ENCODE measurements at places on chromosomes 2 and 18.

- DNase-seq = no peak
These were observed 22.6 kb downstream of the FOXI3 start for GRCh38 chr2:88429929-88430328.

DNA sequence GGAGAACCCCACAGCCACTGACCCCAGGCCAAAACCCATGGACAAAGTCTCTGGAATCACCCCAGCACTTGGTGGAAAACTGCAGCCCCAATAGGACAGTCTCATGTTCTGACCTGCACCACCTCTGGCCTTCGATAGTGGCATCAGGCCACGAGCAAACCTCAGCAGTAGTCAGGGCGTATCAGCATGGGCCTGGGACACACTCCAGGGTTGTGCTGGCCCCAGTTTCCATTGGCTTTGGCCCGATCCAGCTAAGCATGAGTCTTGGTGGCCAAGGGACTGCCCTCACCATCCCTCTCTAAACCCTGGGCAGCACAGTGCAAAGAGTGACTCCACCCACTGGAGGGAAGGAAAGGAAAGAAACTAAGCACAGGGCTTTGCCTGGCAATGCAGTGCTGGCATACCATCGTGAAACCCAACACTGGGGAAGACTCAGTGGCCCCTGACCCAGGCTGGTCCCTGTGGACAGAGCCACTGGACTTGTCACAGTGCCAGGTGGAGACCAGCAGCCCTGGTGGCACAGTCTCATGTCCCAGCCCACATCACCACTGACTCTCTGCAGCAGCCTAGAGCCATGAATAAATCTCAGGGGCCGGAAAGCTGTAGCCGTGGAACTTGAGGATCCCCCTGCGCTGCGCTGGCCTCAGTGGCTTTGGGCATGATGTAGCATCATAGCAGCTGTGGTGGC, 46.3 kb downstream of the ZNF519 start:
- DNase-seq = no peak

DNA sequence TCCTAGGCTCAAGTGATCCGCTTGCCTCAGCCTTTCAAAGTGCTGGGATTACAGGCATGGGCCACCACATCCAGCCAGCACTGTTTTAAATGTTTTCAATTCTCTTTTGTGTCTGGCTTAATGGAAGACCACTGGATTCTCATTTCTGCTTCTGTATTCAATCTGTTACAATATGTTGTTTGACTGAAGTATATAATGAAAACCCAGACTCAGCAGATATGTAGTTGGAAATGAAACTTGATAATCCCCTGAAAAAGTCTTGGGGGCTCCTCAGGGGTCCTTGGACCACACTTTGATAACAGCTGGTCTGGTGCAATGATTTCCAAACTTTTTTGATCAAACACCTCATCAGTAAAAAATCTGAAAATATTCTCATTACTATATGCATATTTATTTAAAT, 132.7 kb downstream of the ATAD2B start:
- no peak for DNase-seq

DNA sequence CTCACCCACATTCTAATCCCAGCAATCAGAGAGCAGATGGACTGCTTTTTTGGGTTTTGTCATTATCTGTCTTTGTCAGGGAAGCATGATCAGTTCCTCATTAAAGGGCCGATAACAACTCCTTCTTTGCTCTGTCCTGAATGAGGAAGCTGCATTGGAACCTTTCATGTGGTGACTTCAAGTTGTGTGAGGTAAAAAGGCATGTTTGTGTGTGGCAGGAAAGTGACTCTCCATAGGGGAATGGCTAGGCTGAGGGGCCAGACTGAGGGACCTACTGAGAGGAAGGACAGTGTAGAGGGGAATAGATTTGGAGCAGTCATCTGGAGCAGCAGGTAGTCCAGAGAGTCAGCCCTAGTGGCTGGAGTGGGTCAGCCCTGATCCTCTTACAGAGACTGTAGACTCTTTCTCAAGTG, 23.6 kb upstream of the LRRTM1 start:
- no peak for DNase-seq

GRCh38 chr18:46677611-46678010, 20.6 kb upstream of the LOXHD1 start:
- peak; percentile 37 for DNase-seq

DNA sequence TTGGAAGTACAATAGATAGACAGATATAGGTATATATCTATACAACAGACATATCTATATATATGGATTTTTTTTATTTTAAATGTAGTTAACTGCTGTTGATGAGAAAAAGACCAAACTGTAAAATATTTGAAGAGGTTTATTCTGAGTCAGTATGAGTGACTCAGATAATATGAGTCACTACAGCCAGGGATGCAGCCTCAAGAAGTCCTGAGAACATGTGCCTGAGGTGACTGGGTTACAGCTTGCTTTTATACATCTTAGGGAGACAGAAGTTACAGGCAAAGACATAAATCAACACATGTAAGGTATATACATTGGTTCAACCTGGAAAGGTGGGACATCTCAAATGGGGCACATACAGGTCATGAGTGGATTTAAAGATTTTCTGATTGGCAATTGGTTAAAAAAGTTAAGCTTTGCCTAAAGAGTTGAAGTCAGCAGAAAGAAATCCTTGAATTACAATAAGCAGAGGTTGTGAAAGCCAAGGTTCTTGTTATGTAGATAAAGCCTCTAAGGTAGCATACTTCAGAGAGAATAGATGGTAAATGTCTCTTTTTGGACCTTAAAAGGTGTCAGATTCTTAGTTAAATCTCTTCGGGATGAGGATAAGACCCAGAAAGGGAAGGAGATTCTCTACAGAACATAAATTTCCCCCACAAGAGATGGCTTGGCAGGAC, 149.9 kb downstream of the RBM43 start:
- peak; percentile 92 for DNase-seq

DNA sequence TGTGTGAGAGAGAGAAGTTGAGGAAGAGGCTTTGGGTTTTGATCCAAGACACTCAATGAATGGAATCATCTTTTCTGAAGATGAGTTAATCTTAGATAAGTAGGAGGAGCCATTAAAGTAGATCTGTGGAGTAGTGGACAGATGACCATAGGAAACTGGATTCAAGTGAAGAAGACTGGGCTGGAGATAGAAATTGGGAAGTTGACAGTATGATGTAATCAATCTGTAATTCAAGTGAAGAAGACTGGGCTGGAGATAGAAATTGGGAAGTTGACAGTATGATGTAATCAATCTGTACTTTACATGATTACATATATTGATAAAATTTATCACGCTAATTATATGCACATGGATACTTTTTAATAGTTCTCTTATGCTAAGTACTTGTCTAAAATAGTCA, 92.8 kb downstream of the PHLPP1 start:
- no peak for DNase-seq

DNA sequence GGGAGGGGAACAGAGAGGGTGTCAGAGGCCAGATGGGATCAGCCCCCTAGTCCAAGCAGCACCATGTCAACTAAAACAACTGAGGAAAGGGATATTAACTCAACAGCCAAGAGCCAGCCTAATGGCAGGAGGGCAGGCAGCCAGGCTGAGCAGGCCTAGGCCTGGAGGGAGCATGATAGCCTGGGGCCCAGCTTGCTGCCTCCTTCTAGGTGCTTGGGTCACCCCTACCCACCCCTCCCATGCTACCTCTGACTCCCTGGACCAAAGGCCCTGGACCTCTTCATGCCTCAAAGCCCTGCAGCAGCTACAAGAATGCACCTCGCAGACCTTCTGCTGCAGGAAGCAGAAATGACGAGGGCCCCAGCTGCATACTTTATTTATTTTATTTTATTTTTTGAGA, 22.1 kb upstream of the TNS1 start:
- DNase-seq = no peak

- DNase-seq = peak; percentile 21
These were observed 62.0 kb downstream of the BIRC6 start for GRCh38 chr2:32418778-32419177.

DNA sequence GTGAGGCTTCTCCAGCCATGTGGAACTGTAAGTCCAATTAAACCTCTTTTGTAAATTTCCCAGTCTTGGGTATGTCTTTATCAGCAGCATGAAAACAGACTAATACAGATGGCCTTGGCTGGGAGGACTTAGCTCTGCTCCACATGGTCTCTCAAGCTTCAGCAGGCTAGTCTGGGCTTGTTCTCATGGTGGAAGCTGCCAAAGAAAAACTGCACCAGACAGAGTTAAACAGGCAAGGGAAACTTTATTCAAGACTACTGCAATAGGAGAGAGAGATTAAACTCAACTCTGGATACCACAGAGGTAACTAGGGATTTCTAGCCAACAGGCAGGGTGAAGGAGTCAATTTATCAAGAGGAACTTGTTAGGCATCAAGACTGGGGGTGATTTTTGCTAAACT, 142.1 kb downstream of the CABLES1 start:
- DNase-seq = no peak

Measured in fibroblast of mammary gland (primary cell).